NCI-H1436 treated with DMSO at 0.1 percent for 48 hours (cell line): ENCODE measurements at places on chromosomes 16 and 17.
A peak's percentile ranks its signal among the peaks of the same experiment; 100 is the strongest.

GRCh38 chr16:80586476-80586875 lies 45.7 kb downstream of the DYNLRB2 start:
- DNase-seq: no peak

DNA sequence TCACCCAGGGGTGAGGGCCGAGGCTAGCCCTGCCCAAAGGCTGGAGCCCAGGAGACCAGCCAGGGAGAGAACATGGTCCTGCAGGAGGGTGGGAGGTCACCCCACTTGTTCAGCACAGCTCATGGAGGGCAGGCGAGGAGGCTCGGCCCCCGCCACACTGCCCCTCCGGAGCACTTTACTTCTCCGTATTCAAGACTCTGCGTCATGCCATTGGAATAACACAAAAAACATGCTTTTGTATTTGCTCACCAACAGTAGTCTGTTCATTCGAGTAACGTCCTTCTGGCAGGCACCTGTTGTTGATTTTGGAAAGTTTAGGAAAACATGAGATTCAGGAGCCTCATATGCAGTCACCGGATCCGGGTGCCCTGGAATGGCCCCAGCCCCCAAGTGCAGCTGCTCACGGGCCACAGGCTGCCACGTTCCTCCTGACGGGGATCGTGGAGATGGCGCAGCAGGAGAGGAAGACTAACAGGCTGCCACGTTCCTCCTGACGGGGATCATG lies 81.1 kb upstream of the DNAH17 start:
- no peak for DNase-seq

- no peak for DNase-seq
These were observed 39.3 kb downstream of the TNFRSF13B start for GRCh38 chr17:16932611-16933010.

GRCh38 chr17:64499805-64500486 lies 3.1 kb upstream of the POLG2 start:
- DNase-seq: no peak

DNA sequence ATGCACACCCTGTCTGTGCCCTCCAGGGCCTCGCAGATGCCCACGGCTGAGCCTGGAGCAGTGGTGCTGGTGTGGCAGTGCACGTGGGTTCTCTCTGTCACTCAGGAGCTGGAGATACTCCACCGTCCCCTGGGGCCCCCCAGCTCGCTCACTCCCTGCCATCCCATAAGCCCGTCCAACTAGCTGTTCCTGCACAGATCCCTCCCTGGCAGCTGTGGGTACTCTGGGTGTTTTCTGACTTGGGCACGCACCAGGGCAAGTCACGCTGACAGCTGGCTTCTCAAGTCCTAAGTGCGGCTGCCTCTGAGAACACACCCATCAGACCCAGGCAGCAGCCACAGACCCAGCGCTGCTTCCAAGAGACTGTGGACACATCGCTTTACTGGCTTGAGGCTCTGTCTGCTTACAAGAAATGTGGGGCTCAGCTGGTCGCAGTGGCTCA lies 25.4 kb upstream of the ITGB4 start:
- no peak for DNase-seq

DNA sequence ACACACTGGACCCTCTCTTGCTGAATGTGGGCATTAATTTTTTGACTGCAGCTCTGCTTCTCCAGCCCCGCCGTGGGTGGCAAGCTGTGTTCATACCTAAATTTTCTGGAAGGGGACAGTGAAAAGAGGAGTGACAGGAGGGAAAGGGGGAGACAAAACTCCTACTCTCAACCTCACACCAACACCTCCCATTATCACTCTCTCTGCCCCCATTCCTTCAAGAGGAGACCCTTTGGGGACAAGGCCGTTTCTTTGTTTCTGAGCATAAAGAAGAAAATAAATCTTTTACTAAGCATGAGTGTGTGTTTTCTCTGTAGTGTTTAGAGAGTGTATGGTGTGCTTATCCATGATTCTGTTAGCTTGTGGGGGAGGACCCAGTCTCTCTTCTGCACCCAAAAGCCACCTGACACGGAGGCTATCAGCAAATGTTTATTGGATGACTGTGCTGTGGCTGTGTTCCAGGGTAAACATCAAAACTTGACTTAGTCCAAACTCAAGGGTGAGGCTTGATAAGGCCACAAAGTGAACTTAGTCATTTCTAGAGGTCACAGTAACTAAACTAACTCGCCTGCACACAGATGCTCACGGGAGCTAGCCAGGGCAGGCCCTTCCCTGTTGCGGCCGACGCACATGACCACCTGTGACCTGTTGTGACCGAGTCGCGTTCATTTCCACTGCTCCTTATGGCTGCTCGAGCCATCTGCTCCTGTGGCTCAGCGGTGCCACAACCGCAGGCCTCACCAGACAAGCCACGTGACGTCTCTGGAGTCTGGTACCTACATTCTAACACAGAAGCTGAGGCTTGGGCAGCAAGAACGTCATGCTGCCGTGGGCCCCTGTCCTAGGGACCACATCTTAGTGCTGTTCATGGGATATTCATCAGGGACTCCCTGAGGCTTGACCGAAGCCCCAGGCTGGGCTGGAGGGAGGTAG lies 9.8 kb upstream of the MED11 start:
- DNase-seq: no peak

DNA sequence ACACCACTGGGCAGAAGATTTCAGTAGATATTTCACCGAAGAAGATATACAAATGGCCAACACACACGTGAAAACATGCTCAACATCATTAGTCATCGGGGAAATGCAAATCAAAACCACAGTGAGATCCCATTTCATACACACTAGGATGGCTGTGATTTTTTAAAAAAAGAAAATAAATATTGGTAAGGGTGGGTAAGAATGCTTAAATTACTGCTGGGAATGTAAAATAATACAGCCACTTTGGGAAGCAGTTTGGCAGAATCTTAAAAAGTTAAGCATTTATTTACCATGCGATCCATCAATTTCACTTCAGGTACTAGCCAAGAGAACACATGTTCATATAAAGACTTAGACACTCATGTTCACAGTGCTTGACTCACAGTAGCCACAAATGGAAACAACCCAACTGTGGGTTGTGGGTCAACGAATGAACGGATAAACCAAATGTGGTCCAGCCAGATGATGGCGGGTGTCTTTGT lies 6.5 kb upstream of the C16orf74 start:
- no peak for DNase-seq

DNA sequence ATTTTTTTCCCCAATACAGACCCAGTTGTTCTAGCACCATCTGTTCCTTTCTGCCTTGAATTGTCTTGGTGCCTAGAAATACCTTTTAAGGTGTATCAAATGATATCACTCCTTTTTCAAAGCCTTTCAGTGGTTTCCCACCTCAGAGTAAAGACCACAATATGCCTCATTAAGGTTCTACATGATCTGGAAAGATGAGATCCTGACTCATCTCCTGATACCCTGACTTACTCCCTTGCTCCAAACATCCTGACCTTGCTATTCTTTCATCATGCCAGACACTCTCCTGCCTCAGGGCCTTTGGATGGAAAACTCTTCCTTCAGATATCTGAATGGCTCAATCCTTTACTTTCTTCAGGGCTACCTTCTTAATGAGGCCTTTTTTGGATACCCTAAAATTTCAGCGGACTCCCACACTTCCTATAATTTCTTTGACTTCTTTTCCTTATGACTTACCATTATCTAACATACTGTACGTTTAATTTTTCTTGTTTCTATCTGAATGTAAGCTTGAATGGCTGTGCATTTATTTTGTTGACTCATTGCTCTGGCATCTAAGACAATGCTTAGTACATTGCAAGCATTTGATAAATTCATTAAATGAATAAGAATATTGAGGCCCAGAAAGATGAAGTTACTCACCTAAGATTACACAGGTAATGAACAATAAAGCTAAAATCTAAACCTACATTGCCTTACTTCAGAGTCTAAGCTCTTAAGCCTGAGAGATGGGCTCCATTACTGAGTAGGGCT lies 19.2 kb downstream of the FLOT2 start:
- DNase-seq: no peak

GRCh38 chr16:31199430-31200041 lies 3.0 kb downstream of the PYCARD start:
- DNase-seq: no peak

- no peak for DNase-seq
These were observed 130.3 kb downstream of the SKAP1 start for GRCh38 chr17:48299760-48300159.

- no peak for DNase-seq
These were observed 56.7 kb downstream of the MRC2 start for GRCh38 chr17:62684179-62684578.

DNA sequence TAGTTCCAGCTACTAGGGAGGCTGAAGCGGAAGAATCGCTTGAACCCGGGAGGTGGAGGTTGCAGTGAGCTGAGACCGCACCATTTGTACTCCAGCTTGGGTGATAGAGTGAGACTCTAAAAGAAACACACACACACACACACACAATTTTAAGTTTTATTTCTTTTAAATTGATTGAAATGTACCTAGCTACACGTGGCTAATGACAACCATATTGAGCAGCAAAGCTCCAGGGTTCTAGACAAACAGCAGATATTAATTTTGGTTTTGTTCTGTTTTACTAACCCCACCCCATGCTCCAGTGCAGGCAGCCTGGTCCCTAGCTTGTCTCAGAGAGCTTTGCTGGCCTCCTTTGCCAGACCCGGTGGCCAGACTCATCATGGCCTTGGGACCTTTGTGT lies 16.0 kb upstream of the RAI1 start:
- DNase-seq: no peak

DNA sequence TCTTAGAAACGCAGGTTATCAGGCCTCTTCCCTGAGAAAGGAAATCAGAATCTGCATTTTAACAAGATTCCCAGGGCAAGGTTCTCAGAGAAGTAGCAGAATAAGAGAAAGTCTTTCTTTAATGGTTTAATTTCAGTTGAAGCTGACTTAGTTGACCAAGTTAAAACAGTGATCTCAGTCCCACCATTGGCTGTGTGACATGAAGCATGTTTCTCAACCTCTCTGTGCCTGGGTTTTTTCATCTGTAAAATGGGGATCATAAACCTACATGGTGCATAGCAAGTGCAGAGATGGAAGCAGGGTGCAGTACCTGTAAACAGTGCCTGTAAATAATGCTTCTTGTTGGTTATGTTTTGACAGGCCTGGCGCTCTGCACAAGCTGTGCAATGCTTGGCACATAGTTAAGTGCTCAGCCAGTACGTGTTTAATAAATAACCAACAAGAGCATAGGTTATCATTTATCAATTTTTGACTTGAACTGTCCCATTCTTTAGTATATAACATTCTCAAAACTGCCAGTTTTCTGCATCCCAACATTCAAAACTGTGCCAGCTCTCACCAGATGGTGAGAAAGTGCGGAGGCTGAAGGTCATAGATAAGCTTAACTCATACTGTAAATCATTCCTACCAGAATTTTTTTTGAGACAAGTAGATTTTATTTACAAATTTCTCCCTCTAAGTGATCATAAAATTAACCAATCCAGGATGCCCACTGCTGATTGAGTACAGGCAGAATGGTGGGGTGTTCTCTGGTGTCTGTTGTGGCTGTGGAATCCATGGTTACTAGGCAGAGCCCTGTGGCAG lies 6.9 kb downstream of the C17orf67 start:
- DNase-seq: no peak

- no peak for DNase-seq
These were observed 20.6 kb downstream of the GLYR1 start for GRCh38 chr16:4826526-4826925.

DNA sequence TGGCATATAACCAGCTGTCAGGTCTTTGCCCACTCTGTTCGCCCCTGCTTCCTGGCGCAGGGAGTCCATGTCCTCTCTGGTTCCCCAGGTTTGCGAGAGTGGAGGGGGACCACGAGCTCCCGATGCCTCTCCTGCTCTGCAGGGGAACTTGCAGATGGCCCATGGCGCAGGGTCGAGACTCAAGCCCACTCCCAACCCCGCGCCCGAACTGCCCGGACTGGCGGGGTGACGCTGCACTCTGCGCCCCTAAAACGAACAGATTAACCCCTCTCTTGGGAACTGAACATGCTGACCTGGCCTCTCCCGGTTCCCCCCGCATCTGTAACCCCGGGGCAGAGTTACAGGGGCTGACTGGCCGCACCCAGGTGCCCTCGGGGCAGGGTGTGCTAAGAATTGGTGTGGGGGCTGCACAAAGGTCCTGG lies 681 bp upstream of the PLA2G15 start:
- DNase-seq: no peak

DNA sequence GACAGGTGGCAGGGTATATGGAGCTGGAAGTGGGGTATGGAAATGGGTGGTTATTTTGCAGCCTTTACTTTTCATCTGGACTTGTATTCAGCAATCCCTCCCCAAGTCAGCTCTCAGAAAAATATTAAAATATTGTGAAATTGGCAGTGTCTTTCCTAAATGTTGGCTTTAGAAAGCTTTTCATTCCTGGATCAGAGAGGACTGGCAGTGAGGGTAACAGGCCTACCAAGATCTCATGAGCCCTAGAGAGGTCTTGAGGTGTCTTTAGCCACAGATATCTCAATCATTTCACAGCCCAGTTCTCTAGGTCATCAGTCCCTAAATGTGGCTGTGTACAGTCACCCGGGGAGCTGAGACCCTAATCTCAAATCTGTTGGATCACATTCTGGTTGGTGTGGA lies 22.5 kb downstream of the SLC7A6OS start:
- no peak for DNase-seq

GRCh38 chr16:71327720-71328119 lies 30.8 kb upstream of the CALB2 start:
- DNase-seq: no peak

DNA sequence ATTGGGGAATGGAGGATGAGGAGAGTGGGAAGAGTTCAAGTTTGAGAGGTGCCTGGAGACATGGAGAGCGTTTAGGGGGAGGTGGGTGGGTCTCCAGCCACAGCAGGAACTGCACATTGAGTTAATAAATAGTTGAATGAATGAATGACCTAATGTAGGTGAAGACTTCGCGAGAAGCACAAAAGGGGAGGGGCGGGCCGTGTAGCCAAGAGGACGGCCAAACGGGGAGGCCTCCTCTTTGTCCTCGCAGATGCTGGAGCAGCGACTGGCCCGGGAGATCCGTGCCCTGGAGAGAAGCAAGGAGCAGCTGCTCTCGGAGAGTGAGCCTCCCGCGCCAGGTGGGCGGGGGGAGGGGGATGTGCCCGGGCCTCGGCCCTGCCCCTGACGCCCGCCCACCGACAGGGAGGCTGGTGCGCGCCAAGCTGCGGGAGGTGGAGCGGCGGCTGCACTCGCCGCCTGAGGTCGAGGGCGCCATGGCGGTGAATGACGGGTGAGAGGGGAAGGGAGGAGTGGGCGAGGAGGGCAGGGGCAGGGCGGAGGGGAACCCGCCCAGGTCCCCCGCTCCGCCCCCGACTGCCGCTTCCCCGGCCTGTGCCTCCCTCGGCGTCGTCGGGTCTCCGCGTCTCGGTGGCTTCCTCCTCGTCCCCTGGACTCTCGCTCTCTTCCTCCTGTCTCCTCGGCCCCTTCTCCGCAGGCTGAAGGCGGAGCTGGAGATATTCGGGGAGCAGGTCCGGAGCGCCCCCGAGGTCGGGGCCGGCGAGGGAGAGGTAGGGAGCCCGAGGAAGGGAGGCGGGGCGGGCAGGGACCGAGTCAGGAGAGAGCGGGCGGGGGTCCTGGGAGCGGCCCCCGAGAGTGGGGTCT lies 12.9 kb downstream of the SYCE1L start:
- peak; percentile 47 for DNase-seq

DNA sequence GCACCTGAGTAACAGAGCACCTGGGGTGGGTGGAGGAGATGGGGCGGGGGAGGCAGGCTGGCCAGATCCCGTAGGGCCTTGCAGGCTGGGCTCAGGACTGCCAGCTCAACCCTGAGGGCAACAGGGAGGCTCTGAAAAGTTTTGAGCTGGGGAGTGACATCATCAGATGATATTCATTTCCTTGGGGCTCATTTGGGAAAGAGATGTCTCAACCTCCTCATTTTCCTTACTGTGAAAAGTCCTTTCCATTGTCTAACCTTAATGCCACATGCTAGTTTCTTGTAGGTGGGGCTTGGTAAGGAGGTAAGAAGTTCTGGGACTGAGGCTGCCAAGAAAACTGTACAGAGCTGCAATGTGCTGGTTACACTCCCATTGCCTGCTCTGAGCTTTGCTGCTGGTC lies 3.7 kb downstream of the TNS4 start:
- DNase-seq: no peak
